H9 (cell line): ENCODE measurements at places on chromosomes 12 and 14. TPM values are rescaled to one million over a fixed set of nuclear protein-coding genes. Genes with fewer than 3 reads are reported as not detected.

The SSTR1 gene
- total RNA-seq: 0.90 and 0.98 TPM in 2 replicates

The DCAF5 gene
- total RNA-seq: 27.9 and 31.4 TPM in 2 replicates

The CARMIL3 gene
- total RNA-seq: 4.7 and 5.8 TPM in 2 replicates

The SLC25A21 gene
- 5.8 and 7.1 TPM in 2 replicates for total RNA-seq

The RFLNA gene
- total RNA-seq: 9.7 and 10.6 TPM in 2 replicates

The STXBP6 gene
- 2.6 and 3.6 TPM in 2 replicates for total RNA-seq

The ANO2 gene
- 3.8 and 4.2 TPM in 2 replicates for total RNA-seq

The ACRBP gene
- 1.3 and 1.9 TPM in 2 replicates for total RNA-seq

The ZDHHC22 gene
- total RNA-seq: 11.3 and 11.9 TPM in 2 replicates

The FAR2 gene
- 17.9 and 22.1 TPM in 2 replicates for total RNA-seq

The GPR132 gene
- total RNA-seq: 0.20 and 0.24 TPM in 2 replicates

The GCN1 gene
- 125 and 137 TPM in 2 replicates for total RNA-seq

The BICDL1 gene
- total RNA-seq: 13.8 and 14.7 TPM in 2 replicates

The P2RX2 gene
- 1.8 and 2.2 TPM in 2 replicates for total RNA-seq

The OR6C2 gene
- not detected in 2 replicates for total RNA-seq

The TMPRSS12 gene
- not detected in 2 replicates for total RNA-seq

The LGMN gene
- 55.0 and 55.3 TPM in 2 replicates for total RNA-seq

The RPL10L gene
- not detected in 2 replicates for total RNA-seq

The SDSL gene
- 0.46 and 1.1 TPM in 2 replicates for total RNA-seq

The MIP gene
- total RNA-seq: 0.17 TPM in 1 of 2 replicates, not detected in the other

The WDHD1 gene
- total RNA-seq: 83.5 and 93.7 TPM in 2 replicates

The PLEK2 gene
- not detected in 2 replicates for total RNA-seq

The SIX1 gene
- 0.09 and 0.17 TPM in 2 replicates for total RNA-seq

The SYT10 gene
- total RNA-seq: 0.70 and 0.72 TPM in 2 replicates

The PRICKLE1 gene
- 20.0 and 20.5 TPM in 2 replicates for total RNA-seq

The LGALS3 gene
- total RNA-seq: 3.7 and 4.0 TPM in 2 replicates

The CMA1 gene
- total RNA-seq: not detected in 2 replicates

The RND1 gene
- 9.5 and 9.7 TPM in 2 replicates for total RNA-seq

The CIT gene
- total RNA-seq: 55.3 and 57.3 TPM in 2 replicates

The NKX2-8 gene
- not detected in 2 replicates for total RNA-seq

The ZBTB42 gene
- 5.9 and 6.1 TPM in 2 replicates for total RNA-seq

The TAS2R50 gene
- 0.66 and 0.77 TPM in 2 replicates for total RNA-seq

The RASAL1 gene
- 2.3 and 2.7 TPM in 2 replicates for total RNA-seq

The GLS2 gene
- total RNA-seq: 15.9 and 17.0 TPM in 2 replicates

The CPNE6 gene
- total RNA-seq: not detected in 2 replicates

The AQP6 gene
- total RNA-seq: 0.09 and 0.11 TPM in 2 replicates

The NGB gene
- 0.11 and 0.26 TPM in 2 replicates for total RNA-seq

The WASHC3 gene
- total RNA-seq: 14.1 and 14.9 TPM in 2 replicates

The KRT78 gene
- not detected in 2 replicates for total RNA-seq

The TRHDE gene
- total RNA-seq: 0.68 and 1.0 TPM in 2 replicates

The ADCY6 gene
- 30.2 and 31.1 TPM in 2 replicates for total RNA-seq

The STRAP gene
- total RNA-seq: 210 and 218 TPM in 2 replicates

The AHNAK2 gene
- 2.3 and 2.8 TPM in 2 replicates for total RNA-seq

The LALBA gene
- not detected in 2 replicates for total RNA-seq

The C14orf180 gene
- total RNA-seq: not detected in 2 replicates

The PRR4 gene
- 1.9 and 4.3 TPM in 2 replicates for total RNA-seq

The CCDC77 gene
- 20.2 and 21.9 TPM in 2 replicates for total RNA-seq

The CLEC1B gene
- total RNA-seq: not detected in 2 replicates

The CLEC4E gene
- total RNA-seq: 0.18 TPM in 1 of 2 replicates, not detected in the other

The SLC38A4 gene
- 0.96 and 1.1 TPM in 2 replicates for total RNA-seq

The COX8C gene
- total RNA-seq: not detected in 2 replicates

The SDR9C7 gene
- not detected in 2 replicates for total RNA-seq

The GYS2 gene
- total RNA-seq: not detected in 2 replicates

The CDCA3 gene
- total RNA-seq: 45.1 and 48.6 TPM in 2 replicates

The MGST1 gene
- 234 and 235 TPM in 2 replicates for total RNA-seq

The KRT73 gene
- not detected in 2 replicates for total RNA-seq
